Right renal cortex interstitium (tissue), 3 donors: ENCODE measurements at places on chromosomes 3 and 15.

DNA sequence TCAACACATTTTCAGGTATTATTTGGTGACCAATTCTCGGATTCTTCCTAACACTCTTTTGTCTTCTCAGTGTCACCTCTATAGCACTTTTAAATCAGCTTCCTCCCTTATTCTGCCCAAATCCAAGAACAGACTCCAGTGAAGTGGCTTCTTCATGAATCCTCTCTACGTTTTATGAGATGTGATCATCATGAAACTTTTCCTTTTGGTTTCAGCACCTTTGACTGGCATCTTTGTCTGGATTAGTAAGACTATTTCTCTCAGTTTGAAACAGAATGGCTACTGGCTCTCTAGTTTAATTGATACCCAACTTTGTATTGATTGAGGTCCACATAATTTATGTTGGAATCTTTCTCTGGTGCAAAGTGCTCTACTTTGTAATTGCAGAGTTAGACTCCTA is 45.6 kb downstream of the CMC1 start:
- DNase-seq, result no peak

GRCh38 chr15:45347033-45347432 is 31.3 kb downstream of the GATM start:
- no peak for DNase-seq

DNA sequence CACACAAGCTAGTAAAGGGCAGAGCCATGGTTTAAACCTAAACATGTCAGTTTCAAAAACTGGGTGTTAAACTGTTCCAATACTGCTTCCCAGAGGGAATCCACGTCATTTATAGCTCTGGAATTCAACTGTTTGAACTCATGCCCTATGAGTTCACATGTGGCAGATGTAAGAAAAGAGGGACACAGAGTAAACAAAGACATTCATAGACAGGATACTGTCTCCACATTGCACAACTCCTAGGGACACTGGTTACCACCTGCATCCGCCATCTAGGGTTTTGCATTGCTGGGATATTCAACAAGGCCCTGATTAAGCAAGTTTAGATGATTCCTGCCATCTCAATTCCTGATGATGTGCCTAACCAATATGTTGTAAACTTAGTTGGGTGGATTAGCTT is 134.1 kb upstream of the COL8A1 start:
- DNase-seq, result no peak

DNA sequence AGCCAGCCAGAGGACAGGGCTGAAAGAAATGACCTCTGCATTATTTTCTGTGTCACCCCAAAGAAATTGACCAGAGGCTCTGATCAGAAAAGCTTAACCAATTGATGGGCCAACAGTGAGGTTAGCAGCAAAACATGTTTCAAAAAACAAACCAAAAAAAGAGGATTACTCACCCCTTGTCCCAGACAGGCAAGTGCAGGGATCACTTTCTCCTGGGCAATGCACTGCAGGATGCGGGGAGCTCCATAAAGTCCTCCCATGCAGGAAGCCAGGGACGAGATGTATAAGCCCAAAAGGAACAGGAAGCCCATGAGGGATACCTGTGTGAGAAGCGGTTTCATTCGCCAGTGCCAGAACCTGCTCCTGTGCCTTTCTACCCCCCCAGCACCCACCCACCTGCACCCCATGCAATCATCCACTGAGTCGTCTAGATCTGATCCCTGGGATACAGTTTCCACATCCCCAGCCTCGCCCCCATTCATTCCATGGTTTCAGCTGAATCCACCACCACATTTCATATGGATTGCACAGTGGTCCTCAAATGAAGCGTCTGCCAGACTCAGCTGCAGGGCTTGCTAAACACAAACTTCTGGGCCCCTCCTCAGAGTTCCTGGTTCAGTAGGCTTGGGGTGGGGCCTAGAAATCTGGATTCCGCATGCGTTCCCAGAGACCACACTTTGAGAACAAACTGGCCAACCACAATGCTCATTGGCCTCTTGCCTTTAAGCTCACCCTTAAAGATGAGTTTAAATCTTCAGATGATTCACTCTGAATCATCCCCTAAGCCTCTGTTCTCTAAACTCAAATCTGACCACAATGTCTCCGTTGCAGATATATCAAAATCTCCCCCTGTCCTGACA is 54.4 kb upstream of the HEG1 start:
- DNase-seq, result no peak

GRCh38 chr15:60912984-60913697 is 316.0 kb downstream of the RORA start:
- DNase-seq, result no peak

DNA sequence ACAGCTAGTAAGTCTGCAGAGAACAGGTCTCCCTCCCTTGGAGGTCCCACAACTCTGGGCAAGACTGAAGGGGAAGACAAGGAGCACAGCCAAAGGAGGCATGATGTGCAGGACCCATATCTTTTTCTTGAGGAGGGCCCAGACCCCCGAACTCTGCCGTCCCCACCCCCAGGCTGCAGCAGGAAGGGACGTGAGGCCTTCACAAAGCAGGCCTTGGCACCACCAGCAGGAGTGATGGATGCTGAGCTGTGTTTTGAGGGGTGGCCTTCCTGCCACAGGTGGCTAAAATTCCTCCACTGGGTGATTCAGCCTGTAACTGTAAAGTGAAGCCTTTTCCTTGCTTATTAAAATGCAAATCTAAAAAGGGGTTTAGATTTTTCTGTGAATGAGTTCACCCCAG is 8.6 kb downstream of the PLA2G4D start:
- no peak for DNase-seq

DNA sequence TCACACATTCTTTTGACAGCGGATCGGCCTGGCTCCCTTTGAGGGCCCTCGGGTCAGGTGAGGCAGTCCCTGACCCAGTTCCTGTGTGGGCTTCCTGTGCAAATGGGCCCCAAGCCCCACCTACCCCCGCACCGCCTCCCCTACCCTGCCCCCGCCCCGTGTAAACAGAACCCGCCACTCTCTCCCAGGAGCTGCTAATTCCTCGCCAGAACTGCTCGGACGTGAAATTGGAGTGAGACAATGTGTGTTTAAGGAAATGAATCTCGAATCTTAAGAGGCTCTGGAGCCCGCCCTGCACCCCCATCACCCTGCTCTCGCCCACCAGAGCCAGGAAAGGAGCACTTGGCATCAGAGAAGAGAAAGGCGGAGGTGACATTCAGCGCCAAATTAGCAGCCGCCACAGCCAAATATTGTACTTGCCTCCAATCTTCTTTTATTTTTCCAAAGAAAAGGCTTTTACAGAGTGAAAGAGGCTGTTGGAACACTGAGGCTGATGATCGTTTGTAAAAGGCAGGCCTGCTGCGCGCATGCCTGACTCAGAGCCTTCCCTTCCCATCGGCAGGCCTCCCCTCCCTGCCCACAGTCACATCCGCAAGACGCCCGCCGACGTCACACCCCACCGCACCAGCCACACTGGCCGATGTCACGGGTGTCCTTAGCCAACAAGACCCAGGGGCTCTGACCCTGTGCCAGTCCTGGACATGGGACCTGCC is 53.1 kb downstream of the CACNA2D2 start:
- DNase-seq, result no peak

DNA sequence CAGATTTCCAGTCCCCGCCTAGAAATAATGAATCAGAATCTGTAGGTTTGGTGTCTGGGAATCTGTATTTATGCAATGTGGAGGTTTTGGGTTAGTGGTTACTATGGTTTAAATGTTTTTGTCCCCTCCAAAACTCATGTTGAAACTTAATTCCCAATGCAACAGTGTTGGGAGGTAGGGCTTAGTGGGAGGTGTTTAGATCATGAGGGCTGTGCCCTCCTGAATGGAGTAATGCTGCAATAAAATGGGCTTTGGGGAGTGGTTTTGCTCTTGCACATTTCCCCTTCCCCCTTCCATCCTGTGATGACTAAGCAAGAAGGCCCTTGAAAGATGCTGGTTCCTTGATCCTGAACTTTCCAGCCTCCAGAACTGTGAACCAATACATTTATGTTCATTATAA is 9.2 kb upstream of the RFC4 start:
- no peak for DNase-seq

DNA sequence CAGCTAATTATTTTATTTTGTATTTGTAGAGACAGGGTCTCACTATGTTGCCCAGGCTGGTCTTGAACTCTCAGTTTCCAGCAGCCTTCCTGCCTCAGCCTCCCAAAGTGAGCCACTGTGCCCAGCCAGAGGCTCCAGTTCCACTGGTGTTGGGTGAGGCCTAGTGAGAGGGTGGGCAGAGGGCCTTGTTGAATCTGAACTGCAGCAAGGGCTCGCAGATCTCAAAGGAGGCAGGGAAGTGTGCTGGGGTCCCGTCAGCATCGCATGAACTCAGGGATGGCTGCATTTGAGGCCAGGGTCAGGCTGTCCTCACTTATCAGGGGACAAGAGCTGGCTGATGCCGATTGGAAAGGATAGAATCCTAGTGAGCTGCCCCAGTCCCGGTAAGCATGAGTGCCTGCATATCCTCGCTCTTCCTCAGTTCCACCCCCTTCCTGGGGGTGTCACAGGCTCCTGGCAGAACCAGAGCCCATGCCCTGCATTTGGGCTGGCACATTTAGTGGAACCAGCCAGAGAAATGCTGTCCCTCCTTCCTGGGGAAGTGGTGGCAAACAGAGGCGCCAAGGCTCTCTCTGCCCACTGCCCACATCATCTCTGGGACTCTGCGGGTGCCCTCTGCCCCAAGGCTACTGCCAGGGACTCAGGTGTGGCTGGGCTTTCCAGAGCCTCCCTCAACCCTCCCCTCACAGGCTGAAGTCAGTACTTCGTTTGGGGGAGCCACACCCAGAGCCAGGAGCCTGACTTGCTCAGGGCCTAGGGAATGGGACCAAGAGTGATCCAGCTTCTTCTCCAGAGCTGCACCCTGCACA is 24.1 kb downstream of the ALS2CL start:
- no peak for DNase-seq

GRCh38 chr15:92711457-92711831 is 55.9 kb upstream of the FAM174B start:
- no peak for DNase-seq

GRCh38 chr3:167057581-167057980 is 322.5 kb downstream of the ZBBX start:
- DNase-seq, result no peak

GRCh38 chr3:192802957-192803899 is 75.9 kb upstream of the FGF12 start:
- no peak for DNase-seq

- no peak for DNase-seq
These were observed 116.1 kb downstream of the IMPG2 start for GRCh38 chr3:101204246-101204645.

- no peak for DNase-seq
These were observed 89.3 kb downstream of the LRIG1 start for GRCh38 chr3:66411474-66411873.

- DNase-seq, result no peak
These were observed at the start of gene CRABP1 for GRCh38 chr15:78340231-78341056. TSS of gene CRABP1 (plus strand) at chr15:78340353. CDS start at chr15:78340429, 76 bp downstream.

DNA sequence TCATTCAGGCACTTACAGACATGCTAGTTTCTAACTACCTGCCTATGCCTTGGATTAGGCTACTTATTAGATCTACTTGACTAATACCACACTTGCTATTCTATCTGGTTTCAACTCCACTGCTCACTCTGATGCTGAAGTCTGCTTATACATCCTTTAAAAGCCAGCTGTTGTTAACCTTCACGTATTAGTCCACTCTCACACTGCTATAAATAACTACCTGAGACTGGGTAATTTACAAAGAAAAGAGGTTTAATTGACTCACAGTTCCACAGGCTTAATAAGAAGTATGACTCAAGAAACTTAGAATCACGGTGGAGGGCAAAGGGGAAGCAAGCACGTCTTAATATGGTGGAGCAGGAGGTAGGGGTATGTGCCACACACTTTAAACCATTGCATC is 47.7 kb upstream of the ANKRD28 start:
- DNase-seq, result no peak

GRCh38 chr3:71067977-71068654 is 515.4 kb downstream of the FOXP1 start:
- no peak for DNase-seq

DNA sequence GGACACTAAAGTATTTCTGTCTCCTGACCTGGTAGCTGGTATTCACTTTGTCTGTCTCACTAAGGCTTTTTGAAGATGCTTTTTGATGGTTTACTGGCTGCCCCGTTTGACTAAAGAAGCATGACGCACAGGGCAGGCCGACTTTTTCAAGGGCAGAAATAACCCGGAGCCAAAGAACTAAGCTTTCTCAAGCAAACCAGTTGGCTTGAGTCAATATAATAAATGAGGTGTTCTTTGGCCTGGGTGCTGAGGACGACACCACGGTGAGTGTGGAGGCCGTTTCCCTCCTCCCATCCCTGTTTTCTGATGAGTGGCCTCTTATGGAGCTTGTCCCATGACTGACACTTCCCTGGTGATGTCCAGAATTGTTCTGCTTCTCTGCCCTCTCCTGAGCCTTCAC is 220.9 kb downstream of the ITPR1 start:
- no peak for DNase-seq

DNA sequence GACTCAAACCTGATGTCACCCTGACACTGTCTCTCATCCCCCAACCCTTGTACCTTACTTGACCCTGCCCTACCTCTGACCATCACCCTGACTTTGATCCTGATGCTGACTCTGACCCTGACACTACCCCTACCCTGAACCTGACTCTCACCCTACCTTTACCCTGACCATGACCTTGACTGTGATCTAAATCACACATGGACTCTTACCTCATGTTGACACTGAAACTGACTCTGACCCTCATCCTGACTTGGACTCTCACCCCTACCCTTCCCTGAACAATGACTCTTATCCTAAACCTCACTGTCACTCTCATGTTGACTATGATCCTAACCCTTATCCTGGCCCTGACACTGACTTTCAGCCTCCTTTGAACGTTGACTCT is 21.7 kb upstream of the SLC25A26 start:
- DNase-seq, result no peak

DNA sequence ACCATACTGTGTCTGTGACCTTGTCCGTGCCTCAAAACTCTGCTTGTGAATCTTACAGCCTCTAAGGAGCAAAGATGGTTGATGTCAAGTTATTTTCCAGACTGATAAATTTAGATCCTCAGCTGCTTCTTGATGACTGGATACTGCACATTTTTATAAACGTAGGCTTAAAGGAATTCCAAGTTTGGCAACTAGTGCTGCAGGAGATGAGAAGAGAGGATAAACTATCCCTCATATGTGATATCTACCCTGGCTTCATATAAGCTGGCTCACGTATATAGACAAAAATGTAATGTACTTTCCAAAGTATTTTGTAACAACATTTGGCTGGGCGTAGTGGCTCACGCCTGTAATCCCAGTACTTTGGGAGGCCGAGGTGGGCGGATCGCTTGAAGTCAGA is 89.6 kb downstream of the GMPS start:
- DNase-seq, result no peak

DNA sequence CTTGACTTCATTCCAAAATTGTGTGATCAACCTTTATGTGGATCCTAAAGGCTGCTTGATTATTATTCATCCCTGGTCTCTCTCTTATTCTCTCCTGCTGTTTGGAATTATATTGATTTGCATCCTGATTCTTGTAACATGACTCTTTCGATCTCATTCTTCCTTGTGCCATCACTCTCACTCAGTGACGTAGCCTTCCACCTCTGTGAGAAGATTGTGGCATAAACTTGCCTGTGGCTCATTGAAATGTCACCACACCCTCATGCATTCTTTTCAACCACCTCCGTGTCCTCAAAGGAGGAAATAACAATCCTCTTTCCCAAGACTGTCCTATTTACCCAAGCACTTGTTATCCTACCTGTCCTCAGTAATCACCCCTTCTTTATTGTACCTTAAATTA is 41.3 kb upstream of the GCNT3 start:
- DNase-seq, result no peak

- DNase-seq, result no peak
These were observed 78.2 kb upstream of the STAC start for GRCh38 chr3:36302158-36302509.

GRCh38 chr15:26382444-26383072 is 390.3 kb downstream of the GABRB3 start:
- no peak for DNase-seq
